ENCODE measurements at places on chromosomes 4 and X.

DNA sequence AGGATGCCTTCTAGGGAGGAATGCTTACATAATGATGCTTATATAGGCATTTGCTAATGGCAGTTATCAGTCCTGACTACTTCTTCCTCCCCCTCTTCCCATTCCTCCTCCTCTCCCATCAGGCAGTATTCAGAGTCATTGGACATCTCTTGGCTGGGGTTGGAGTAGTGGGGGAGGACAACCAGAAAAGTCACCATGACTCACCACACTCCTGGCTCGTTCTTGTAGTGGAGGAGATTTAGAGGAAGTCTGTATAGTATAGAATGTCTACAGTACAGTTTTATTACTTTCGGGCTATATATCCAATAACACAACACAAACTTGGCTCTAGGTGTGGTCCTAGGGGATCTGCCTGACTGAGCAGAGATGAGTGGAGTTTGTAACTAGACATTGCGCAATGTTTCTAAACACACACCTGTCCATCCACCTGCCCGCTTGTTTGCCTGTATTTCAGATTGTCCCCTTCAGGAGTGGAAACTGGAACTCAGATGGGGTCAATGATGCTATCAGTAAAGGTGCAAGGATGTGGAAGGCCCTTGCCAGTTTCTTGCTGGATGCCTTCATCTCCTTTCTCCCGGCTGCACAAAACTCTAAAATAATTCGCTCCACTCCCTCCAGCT, 27.9 kb upstream of the KIAA1210 start:
- DNase-seq: no peak

- DNase-seq: no peak
These were observed 82.8 kb upstream of the BOD1L1 start for GRCh38 chr4:13710246-13710885.

GRCh38 chr4:121336706-121337105, 44.1 kb downstream of the QRFPR start:
- no peak for DNase-seq

DNA sequence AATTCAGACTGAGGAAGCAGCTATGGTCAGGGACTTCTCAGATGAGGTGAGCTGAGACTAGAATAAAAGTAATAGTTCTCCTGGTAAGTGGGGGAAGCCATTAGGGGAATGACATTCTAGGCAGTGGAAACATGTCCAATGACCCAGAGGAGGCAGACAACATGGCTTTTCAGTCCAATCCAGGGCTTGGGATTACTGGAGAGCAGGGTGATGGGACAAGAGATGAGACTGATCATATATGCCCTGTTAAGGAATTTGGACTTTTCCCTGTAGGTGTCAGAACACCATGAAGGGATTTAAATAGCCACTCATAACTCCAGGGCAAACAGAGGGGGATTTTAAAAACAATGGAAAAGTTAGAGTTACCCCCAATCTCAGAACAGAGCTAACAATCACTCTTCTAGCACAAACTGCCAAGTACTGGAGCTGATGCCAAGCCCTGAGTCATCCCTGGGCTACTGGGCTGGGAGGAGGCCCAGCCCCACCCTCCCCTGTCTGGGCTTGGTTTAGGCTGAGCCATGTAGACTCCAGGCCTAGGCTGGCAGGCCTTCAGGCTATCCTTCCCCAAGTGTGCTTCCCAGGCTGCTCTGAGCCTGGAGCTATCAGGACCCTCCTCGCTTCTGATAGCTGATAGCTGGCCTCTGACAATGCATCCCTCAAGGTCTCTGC, 22.7 kb upstream of the MSN start:
- DNase-seq: no peak

GRCh38 chr4:160826339-160826679, 1337.5 kb downstream of the FSTL5 start:
- DNase-seq: no peak

DNA sequence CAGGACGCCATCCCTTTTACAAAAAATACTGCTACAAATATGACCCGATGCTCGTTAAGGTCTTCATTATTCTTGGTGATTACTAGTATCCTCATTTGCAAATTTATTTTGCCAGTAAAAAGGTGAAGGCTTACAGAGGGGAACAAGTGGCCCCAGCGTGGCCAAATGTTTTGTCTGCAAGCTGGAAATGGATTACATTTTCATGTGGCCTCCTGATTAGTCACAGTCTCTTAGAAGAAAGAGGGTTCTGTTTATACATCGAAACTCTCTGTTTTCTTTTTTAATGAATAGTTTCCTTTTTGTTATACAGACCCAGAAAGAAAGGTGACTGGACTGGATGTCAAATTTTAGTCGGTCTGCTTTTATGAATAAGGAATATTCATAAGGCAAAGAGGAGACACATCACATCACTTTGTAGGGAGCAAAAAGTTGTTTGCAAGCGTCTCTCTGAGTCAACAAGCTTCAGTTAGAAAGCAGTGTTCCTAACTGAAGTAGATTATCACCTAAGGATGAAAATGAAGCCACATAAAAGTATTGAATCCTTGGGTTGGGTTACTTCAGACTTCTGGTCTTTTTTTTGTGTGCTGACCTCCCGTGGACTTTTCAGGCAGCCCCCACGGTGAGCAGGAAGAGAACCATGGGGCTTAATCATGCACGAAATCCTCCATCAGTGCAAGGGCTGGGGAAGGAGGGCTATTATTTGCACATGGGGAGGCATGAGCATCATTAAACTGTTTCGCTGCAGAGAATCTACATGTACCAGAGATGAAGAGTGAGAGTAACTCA, 125.6 kb downstream of the ARSF start:
- DNase-seq: no peak

DNA sequence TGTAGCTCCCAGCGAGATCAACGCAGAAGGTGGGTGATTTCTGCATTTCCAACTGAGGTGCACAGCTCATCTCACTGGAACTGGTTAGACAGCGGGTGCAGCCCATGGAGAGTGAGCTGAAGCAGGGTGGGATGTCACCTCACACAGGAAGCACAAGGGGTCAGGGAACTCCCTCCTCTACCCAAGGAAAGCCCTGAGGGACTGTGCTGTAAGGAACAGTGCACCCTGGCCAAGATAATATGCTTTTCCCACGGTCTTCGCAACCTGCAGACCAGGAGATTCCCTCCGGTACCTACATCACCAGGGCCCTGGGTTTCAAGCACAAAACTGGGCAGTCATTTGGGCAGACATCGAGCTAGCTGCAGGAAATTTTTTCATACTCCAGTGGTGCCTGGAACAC, 216.4 kb upstream of the TET2 start:
- no peak for DNase-seq

GRCh38 chr4:22179124-22179874, 230.7 kb upstream of the KCNIP4 start:
- no peak for DNase-seq

DNA sequence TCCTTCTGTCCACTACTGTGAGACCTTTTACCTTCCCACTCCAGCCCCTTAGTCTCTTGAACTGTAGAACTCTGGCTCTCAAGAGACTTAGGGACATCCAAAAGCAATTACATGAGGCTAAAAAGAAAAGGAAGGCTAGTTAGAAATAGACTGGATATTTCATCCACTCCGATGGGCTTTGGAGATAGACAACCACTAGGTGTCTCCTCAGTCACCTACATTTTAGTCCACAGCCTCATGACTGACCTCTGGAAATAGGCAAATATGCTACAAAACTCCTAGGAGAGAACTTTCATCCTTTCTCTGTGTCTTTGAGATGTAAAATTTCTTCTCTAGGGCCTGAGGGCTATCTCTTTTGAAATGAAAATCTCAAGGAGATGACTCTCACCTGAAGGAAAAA, 45.1 kb upstream of the LAMP2 start:
- no peak for DNase-seq

DNA sequence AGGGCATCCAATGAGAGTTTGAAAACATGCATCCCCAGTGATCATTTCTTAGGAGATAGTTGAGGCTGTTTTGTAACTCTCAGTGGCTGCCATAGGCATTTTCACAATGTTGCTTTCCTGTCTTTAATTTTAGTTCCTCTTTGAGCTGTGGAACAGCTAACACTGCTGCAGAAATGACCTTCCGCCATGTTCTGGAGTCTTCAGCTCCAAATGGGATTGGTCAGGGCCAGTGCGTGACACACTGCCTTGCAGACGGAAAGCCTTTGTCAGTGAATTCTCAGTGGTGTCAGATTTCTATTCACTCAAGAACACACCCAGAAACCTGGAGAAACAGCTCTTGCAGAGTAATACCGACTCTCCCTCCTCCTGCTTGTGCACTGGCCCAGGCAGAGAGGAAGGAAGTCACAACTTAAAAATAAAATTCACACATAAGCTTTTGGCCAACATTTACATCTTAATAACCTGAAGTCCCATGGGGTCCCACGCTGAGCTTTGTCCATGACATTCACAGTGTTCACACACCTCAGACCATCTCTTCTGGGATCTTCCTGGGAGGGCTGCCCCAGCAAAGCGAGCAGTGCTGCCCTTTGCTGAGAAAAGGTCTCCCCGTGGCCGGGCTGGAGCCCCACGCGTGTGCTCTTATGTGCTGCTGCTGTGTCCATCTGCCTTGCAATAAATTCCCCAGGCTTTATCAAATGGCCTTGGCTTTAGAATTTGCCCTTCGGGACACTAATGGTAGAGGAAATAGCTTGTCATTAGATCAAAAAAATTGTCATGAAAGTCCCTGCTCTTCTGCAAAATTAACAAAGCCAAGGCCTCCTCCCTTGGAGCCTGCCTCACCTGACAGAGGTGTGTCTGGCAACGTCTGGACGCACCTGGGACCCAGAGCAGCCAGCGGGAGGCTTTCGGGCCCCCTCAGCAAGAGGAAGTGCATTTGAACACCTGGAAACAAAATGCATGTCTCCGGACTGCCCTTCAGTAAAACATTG, 126.8 kb downstream of the IRF2 start:
- no peak for DNase-seq

GRCh38 chr4:113645771-113646441, 115.6 kb downstream of the CAMK2D start:
- no peak for DNase-seq

- DNase-seq: no peak
These were observed 215.7 kb downstream of the STK32B start for GRCh38 chr4:5266991-5267390.

DNA sequence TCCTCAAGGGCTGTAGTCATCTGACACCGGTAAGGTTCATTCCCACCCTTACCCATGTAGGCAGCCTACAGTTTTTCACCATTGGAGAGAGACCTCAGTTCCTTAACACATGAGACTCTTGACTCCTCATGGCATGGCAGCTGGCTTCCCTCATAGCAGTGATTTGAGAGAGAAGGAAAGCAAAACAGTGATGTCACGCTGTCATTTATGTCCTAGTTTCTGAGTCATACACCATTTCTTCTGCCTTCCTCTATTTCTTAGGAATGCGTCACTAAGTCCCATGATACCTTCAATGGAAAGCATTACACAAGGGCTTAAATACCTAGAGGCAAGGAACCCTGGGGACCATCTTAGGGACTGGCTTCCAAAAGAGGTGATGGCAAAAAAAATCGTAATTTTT, 226.1 kb downstream of the SPCS3 start:
- DNase-seq: no peak

GRCh38 chr4:186021461-186022167, 47.3 kb upstream of the TLR3 start:
- no peak for DNase-seq

GRCh38 chr4:123777373-123777772, 380.8 kb downstream of the SPRY1 start:
- DNase-seq: no peak

DNA sequence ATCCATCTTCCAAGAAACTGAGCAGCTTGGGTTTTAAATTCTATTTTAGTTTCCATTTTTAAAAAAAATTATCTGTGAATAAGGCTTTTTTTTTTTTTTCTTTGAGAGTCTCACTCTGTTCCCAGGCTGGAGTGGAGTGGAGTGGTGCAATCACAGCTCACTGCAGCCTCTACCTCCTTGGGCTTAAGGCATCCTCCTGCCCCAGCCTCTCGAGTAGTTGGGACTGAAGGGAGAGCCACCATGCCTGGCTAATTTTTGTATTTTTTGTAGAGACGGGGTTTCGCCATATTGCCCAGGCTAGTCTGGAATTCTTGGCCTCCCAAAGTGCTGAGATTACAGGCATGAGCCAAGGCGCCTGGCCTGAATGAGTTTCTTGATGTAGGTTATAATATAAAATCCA, 1.4 kb downstream of the ENOPH1 start:
- DNase-seq: no peak

DNA sequence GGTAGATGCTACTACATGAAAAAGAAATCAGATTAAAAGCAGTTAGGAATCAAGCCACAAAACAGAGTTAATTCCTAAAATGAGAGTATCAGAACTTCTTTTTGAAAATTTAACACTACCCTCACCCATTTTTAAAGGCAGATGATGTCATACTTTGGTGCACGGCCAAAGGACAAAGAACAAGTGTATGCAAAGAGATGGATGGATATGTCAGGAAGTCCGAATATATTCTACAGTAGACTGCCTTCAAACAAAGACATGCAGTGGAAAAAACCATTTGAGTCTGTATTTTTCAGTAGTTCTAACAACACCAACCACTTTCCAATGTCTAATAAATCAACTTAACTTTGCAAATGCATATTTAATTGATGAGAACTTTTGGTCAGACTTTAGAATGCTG, 2.2 kb downstream of the AIFM1 start:
- DNase-seq: no peak

DNA sequence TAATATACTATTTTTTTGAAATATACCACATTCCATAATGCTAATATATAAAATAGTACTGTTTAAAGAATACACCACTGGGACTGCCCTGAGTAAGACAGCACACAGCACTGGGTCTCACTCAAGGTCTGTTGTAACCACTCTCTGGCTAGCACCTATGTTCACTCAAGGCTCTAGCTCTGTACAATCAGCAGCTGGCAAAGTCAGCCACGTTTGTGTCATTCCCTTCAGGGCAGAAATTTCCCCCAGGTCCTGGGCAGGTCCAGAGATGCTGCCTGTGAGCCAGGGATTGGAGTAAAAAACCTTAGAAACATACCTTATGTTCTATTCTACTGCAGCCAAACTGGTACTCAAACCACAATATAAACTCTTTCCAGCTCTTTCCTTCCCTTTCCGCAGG, 1160.2 kb upstream of the ADGRL3 start:
- no peak for DNase-seq

DNA sequence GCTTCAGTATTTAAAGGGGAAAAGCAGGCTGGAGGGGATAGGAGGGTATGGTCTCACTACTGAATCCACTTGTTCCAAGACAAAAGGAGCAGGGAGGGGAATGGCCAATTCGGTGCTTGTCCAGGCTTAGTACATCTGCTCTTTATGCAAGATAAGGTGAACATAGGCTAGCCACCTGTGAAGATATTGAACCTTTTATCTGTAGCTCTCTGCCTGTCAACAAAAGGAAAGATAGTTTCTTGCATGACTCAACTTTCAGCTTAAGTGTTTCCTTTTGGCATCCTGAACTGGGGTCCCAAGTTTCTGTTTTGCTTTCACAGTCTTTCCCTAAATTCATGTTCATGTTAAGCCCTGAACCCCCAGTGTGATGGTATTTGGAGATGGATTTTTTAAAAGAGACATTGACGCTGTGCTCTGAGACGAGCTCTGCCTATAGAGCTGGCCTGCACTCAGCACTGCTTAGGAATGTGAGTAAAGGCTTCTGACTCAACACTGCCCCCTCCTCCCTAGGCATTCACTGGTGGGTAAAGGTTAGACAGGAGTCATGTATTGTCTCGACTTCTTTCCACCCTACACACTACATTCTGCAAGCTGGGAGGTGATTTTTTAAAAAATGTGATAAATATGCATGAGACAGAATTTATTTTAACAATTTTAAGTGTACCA, 28.2 kb downstream of the FAM149A start:
- no peak for DNase-seq

Data from stimulated activated CD4-positive, alpha-beta T cell treated with anti-CD3 and anti-CD28 coated beads, Interleukin-1b, Interleukin-23, amount 100 ng/mL, for 1 hour (primary cell).